Activated CD8-positive, alpha-beta memory T cell treated with anti-CD3 and anti-CD28 coated beads, Interleukin-2, amount 10 ng/mL, durations not matched to agents 7 days and 5 days (primary cell): ENCODE measurements at places on chromosomes 6 and 20.

GRCh38 chr6:14428269-14428668, 310.7 kb downstream of the CD83 start:
- DNase-seq, result no peak

- no peak for DNase-seq
Measured at GRCh38 chr20:45487231-45487635, 17.7 kb downstream of the WFDC2 start.

DNA sequence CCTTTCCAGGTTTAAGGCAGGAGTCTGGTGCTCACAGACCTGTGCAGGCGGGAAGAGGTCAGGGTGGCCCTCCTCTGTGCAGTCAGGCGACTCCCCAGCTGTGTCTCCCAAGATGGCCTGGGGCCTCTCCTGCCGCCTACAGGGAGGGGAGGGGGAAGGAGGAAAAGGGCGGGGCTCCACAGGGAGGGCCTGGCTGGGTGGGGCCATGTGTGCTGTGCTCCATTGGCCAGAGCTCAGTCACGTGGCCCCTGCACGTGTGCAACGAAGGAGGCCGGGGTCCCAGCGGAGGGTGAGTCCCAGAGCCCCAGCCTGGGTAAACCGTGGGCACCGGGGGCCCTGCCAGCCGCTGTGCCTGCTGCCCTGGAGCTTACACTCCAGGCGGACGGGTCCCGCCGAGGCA, 211.6 kb downstream of the ZDHHC14 start:
- DNase-seq, result peak; percentile 33

DNA sequence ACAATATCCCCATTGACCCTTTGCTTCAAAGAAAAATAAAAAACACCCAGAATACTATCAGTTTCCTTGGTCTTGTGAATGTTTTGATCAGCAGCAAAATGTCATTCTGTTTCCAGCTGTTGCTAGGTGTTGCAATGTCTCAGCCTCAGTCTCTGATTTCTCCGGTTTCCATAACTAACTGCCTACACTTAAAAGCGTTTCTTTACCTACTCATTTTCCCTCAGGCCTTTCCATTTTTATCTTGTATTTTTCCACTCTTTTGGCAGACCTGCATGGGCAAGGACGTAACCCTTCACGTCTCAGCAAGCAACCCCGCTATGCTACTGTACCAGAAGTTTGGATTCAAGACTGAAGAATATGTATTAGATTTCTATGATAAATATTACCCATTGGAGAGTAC, 49.4 kb downstream of the KAT14 start:
- no peak for DNase-seq

- DNase-seq, result no peak
Measured at GRCh38 chr6:21431526-21431925, 162.0 kb upstream of the SOX4 start.
